ENCODE measurements at places on chromosomes 16 and 17.

DNA sequence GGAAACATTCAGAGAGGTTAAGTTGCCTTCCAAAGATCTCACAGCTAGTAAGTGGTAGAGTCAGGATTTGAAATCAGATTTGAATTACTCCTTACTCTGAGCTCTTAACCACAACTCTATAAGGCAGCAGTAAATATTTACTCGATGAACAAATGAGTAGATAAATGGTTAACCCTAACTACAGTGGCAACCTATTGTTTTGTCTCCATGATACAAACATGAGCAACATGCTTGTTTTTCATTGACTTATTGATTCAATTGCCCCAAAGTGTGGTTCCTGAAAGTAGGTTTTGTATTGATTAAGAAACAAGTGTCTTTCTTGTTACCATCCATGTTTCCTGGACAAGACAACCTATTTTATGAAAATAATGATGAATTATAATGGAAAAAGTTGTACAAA, 34.8 kb upstream of the DDX52 start:
- DNase-seq = no peak

- no peak for DNase-seq
These were observed 25.2 kb downstream of the CD300A start for GRCh38 chr17:74491626-74492025.

DNA sequence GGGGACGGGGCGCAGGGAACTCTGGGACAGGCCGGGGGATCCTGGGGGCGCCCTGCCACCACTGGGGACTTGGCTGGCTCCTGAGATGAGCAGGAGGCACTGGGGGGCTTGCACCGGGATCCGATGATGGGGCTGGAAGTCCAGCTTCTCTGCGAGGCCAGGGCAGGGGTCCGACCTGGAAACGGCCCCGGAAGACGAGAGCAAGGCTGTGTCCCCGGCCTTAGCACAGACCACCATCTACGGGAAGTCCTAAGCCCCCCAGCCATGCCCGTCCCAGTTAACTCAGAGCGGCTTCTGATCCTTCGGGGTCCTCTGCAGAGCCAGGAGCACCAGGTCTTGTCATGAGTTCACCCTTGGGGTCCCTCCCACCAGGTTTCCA, 573 bp downstream of the CDT1 start:
- no peak for DNase-seq

DNA sequence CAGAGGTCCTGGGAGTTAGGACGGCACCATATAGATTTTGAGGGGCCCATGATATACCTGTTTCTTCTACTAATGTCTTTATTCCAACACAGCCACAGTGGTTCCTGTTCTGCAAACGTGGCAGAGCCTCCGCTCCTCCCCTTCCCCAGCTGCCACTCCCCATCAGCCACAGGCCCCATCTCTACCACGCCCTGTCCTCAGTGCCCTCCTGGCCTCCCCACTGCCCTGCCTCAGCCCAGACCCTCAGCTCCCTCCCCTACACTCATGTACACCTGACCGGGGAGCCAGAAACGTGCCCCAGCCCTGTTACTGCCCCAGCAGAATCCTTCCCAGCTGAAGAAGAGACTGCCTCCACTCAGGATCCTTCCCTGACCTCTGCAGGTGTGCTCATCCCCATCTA, 11.9 kb upstream of the RBFOX3 start:
- no peak for DNase-seq

DNA sequence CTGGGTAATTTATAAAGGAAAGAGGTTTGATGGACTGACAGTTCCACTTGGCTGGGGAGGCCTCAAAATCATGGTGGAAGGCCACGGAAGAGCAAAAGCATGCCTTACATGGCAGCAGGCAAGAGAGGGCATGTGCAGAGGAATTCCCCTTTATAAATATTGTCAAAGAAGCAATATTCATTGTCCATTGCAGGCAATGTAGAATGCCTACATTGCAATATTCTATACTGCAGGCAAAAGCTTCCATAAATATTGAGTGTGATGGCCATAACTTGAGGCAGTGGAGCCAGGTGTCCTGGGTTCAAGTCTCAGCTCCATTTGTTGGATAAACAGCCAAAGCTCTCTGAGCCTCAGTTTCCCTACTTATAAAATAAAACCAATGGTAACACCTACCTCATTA, 322.3 kb downstream of the SHISA9 start:
- no peak for DNase-seq

GRCh38 chr16:79972053-79972704, 371.6 kb upstream of the MAF start:
- DNase-seq = no peak

GRCh38 chr17:48393283-48393682, 36.7 kb downstream of the SKAP1 start:
- DNase-seq = no peak

DNA sequence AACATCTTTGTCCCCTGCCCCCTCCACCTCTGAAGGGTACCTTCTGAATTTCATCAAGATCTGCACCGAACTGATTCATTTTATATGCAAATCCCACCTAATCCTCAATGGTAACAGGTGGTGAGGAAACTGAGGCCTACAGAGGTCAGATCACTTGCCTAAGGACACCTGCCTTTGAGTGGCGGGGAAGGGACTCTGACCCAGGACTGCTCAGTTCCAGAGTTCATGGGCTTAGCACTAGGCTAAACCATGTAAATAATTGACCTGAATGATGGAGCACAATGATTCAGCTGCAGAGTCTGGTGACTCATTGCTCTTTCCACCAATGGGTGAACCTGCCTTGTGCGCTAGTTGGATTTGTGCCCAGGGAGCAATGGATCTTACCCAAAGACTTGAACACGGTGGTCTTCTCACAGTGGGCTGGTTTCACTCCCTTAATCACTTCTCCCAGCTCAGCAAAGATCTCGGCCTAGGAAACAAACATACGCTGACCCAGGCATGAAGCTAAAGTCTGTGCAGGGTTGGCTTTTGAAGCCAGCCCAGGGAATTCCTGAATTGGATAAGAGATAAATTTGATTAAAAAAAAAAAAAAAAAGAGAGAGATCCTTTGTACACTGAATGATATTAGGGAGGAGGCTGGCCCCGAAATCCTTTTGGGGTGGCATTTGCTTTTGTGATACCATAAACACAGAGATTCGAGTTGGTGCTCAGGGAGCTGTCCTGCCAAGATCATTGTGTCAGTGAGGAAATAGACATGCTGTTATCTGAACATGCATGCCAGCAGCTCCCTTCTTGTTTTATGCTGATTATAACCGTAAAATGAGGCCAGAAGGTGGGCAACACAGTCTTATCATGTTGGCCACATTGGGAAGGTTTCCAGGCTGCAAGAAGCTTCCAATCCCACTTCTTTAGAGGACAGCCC, 17.0 kb downstream of the CRYM start:
- no peak for DNase-seq

DNA sequence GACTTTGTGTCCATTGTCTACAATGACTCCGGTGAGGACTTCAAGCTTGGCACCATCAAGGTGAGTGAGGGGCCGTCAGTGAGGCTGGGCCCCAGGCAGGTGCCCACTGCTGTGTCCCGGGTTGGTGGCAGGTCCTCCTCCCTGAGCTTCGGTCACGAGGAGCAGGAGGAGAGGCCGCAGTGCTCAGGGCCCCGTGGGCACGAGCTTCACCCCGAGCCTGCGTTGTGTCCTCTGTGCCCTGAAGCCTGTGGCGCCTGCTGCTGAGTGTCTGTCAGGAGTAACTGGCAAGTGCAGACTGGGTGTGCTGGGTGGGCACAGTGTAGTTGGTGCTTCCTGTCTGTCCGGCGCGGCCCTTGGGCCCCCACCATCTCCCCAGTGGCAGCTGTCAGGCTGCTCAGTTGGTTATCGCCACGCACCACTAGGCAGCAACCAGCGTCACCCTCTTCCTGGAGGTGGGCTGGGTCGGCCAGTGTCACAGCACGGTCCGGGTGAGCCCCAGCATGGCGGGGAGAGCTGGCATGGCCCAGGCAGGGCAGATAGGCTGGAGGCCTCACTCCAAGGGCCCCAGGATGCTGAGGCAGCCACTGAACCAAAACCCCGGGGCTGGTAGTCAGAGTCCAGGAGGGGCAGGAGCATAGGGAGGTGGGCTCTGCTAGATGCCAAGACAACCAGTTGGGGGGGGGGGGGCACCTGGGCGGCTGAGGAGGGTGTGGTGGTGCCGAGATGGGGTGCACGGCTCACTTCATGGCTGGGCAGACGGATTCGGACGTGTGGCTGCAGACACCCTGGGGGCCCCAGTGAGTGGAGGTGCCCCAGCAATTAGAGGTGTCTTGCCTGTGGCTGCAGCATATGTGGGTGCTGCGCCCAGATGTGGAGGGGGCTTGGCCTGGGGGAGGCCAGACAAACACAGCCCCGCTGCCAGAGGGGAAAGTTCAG, 39.3 kb downstream of the TSC2 start:
- no peak for DNase-seq

DNA sequence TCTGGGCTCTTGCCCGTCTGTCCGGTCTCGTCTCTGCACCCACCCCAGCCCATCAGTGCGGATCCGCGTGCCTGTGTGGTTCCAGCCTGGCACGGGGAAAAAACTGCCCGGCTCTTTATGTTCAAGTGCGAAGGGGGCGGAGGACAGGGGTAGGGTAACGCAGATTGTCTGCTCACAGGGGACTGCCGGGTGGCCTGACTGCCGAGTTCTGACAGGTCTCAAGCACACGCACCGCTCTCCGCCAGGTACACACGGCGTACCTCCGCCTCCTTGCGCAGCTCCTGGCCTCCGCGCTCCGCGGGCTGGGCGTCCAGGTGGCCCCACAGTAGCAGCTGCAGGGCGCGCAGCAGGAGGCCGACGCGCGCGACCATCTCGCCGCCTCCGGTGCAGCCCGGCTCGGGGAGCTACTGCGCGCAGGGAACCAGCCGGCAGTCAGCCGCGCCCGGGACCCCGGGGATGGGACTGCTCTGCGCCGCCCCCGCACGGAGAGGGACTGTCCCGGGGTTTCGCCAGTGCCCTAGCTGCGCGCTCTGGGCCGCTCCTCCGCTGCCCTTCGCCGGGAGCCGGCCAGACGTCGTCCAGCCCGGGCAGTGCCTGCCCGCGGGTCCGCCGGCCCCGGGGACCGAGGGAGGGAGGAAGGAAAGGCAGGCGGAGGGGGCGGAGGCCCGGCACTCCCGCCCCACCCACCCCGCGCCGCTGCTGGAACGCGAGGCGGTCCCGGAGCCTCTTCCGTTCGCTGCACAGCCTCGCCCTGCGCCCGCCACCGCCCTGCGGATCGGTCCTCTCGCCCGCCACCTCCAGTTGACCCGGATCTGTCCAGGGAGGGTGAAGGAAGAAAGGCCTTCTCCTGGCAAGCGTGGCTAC, at the start of gene MMP28:
TSS of gene MMP28 (minus strand) at position 635 of the 864 bp plus-strand sequence. CDS start at position 371, 264 bp downstream.
- DNase-seq = no peak

- DNase-seq = no peak
These were observed 17.7 kb downstream of the ADCY9 start for GRCh38 chr16:4098501-4098900.

DNA sequence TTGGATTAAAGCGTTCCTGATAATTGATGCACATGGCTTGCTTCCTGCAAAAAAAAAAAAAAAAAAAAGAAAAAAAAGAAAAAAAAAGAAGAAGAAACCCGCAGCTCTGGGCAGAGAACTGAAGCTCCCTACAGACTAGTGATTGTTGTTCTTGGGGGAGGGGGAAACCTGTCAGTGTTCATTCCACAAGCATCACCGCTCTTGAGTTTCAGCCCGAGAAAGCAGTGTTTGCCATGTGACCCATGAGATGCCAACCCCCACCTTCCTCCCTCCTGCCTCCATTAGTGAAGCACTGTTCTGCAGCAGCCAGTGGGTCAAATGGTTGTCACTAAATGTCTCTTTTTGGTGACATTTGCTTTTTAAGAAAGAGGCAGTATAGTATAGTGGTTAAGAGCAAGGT, 1.7 kb downstream of the USP43 start:
- no peak for DNase-seq

GRCh38 chr16:12208341-12209035, 232.0 kb downstream of the SNX29 start:
- DNase-seq = no peak

DNA sequence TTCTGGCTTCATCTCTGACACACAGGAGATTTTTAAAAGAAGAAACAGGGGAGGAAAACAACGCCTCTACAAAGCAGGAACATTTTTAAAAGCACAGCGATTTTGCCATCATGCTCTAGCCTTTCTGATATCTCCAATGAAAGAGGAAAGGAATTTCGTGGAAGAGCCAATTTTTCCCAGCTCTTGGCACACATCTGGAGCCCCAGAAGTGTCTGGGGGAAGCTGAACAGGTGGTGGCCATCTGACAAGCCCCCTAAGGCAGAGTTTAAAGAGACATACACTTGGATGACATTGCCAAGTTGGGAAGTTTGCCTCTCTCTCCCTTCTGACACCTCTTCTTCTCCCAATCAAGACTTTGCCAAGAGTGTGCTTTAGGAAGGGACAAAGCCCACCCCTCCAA, 82.1 kb downstream of the CCT6B start:
- no peak for DNase-seq

Data from stimulated activated CD4-positive, alpha-beta T cell treated with anti-CD3 and anti-CD28 coated beads, Interleukin-4, amount 100 ng/mL, for 48 hours (primary cell).